WTC11 (cell line): ENCODE measurements at places on chromosomes 16 and 17.

DNA sequence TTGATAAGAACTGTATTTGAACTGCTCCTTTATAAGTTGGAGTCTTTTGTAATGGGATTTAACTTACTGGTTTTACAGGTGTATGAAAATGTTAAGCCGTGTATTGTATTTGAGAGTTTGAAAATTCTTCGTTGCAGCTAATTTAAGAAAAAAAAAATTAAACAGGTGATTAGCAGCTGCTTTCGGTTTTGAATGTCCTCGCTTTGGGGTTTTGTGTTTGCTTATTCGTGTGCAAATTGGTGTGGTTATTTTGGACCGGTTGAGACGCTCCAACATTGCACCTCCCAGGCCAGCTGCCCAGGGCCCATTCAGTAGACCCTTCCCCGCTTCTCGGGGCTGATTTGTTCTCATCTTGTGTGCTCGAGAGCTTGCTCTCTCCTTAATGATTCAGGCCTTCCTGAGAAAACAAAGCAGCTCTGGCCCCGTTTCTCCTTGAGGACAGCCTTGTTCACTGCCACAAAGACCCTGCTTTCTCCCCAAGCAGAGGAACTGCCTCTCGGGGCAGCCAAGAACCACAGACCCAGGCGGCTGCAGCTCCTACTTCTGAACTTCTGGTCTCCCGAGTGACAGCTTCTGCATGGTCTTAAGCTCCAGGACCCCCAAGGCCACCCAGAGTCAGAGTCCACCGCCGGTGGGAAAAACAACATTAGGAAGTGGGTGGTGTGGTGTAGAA, 100.5 kb downstream of the MSI2 start:
- DNase-seq: no peak
- peaks cover 7% of the 10 kb centered on the region; the same call in 1 of the 2 replicates for H3K36me3 ChIP-seq
- no peak overlapping the region for H3K4me3 ChIP-seq
- no peaks in the 10 kb centered on the region for H3K27me3 ChIP-seq

DNA sequence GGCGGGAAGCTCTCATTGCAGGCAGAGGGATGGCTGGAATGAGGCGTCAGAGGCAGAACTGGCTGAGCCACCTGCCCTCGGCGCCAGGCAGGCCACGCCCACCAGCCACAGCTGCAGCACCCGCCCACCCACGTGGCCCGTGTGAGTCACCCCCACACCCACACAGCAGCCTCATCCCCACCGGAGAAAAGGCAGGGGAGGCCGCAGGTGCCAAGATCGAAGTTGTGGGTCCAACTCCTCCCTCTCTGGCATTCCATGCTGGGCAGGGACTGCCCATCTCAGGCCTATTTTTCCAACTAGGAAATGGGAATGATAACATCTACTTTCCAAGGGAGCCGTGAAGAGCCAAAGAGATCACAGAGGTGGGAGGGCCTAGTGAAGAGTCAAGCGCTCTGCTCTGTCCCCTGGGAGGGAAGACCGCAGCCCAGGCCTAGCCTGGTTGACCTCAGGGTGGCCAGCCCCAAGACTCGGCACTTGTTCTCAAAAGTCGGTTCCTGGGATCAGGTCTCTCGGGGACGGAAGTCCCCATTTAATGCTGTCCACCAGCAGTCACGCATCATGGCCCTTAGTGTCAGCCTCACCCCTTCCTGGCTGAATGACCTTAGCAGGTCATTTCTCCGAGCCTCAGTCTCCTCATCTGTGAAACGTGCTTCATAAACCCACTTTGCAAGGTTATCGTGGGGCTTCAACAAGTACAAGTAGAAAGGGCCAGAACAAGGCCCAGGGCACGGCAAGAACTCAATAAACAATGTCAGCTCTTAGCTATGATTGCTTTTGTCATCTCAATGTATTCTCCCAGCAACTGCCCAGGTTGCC, at the start of gene TRPV3:
TRPV3 (minus strand) TSS at position 45 of the 816 bp plus-strand sequence. CDS start 2,962 bp downstream, outside the sequence.
- H3K27me3 ChIP-seq: no peaks in the 10 kb centered on the region
- H3K4me3 ChIP-seq: no peak within 1 kb of the TSS
- no peaks in the 10 kb centered on the region for H3K4me1 ChIP-seq
- no peaks in the 10 kb centered on the region for H3K36me3 ChIP-seq

DNA sequence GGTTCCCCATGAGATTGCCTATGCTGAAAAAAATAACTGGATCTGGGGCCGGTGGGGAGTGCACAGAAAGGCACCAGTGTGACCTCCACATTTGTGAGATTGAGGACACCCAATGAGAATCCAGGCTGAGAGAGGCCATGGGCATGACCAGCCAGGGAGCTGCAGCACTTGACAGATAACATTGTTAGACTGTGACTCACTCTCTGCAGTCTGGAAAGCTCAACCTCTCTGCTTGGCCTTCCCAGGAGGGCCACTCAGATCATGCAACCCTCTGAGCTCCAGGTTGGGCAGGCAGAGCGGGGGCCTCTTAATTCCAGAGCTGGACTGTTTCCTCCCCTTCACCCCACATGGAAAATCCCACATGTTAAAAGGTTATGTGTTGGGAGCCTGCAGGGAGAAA, 30.1 kb downstream of the FZD2 start:
- H3K4me1 ChIP-seq: peaks cover 10% of the 10 kb centered on the region
- DNase-seq: no peak
- H3K27ac ChIP-seq: no peak overlapping the region
- no peak overlapping the region for H3K4me3 ChIP-seq

DNA sequence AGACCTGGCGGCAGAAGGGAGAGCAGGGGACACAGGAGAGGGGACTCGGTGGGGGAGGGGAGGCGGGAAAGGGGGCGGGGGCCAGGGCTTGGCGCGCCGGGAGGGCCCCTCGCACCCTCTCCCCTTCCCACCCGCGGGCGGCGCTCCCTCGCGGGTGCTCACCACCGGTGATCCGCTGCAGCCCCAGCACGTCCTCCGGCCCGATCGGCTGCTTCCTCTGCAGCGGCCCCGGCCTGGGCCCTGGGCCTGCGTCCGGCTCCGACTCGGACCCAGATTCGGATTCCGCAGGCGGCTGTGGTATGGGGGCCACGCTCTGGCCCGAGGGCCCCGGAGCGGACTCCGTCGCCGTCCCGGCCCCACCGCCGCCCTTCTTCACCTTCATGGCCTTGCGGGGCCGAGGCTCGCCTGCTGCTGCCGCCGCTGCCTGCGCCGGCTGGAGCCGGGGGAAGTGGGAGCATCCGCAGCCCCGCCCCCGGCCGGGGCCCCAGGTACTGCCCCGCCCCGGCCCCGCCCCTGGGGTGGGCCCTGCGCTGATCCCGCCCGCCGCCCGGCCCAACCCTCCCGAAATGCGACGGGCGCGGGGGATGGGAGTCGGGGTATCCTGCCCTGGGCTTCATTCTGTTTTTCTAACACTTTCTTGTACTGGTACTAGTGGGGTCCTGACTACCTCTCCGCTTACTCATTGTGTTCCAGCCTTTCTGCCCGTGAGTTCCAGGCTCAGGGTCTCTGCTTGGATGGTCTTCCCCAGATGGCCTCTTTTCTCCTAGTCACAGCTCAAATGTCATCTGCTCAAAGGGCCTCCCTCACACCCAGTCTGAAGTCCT, at the start of gene UNC119:
UNC119 (minus strand) TSS at position 449 of the 824 bp plus-strand sequence; CDS start at position 382, 67 bp downstream.
- peak within 1 kb of the TSS; percentile 97 for H3K4me3 ChIP-seq
- H3K36me3 ChIP-seq: peaks cover 33% of the 10 kb centered on the region
- no peaks in the 10 kb centered on the region for H3K27me3 ChIP-seq
- peak within 1 kb of the TSS; percentile 42 for H3K27ac ChIP-seq
- H3K4me1 ChIP-seq: peaks cover 23% of the 10 kb centered on the region

- no peak overlapping the region for H3K4me3 ChIP-seq
- H3K27ac ChIP-seq: no peak overlapping the region
- peaks cover 25% of the 10 kb centered on the region for H3K27me3 ChIP-seq
Observed at GRCh38 chr17:57784226-57784895, 39.3 kb upstream of the CCDC182 start.

DNA sequence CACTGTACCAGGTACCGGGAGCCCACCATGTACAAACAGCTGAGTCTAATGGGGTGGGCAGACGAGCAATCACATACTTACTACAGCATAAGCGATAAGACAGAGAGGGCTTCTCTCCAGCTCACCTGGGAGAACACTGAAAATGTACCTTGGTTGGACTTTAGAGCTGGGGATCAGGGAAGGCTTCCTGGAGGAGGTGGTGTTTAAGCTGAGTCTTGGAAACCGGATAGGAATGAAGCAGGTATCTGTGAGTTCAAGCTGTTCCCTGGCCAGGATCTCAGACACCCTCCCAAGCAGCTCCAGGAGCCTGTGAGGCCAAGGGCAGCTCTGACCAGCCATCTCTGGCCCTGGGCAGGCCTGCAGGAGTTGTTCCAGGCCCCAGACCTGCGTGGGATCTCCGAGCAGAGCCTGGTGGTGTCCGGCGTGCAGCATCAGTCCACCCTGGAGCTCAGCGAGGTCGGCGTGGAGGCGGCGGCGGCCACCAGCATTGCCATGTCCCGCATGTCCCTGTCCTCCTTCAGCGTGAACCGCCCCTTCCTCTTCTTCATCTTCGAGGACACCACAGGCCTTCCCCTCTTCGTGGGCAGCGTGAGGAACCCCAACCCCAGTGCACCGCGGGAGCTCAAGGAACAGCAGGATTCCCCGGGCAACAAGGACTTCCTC, 8.0 kb upstream of the SERPINF1 start:
- H3K4me3 ChIP-seq: no peak overlapping the region
- H3K27ac ChIP-seq: no peak overlapping the region
- no peaks in the 10 kb centered on the region for H3K36me3 ChIP-seq
- DNase-seq: no peak
- no peaks in the 10 kb centered on the region for H3K27me3 ChIP-seq
